ENCODE measurements at places on chromosomes 7 and 10.

DNA sequence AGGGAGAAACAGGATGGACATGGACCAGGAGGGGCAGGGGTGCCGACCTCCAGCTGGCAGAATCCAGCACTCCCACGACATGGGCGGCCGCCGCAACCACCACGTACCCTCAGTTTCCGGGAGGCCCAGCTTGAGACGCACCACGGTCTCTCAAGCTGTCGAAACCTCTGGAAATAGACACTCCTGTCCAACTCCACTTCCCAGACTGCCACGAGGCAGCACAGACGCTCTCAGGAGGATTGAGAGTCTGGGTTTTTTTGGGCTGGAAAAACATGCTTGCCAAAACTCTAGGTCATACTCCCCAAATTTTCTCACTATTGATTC lies 37.9 kb upstream of the PDGFA start:
- DNase-seq: no peak

DNA sequence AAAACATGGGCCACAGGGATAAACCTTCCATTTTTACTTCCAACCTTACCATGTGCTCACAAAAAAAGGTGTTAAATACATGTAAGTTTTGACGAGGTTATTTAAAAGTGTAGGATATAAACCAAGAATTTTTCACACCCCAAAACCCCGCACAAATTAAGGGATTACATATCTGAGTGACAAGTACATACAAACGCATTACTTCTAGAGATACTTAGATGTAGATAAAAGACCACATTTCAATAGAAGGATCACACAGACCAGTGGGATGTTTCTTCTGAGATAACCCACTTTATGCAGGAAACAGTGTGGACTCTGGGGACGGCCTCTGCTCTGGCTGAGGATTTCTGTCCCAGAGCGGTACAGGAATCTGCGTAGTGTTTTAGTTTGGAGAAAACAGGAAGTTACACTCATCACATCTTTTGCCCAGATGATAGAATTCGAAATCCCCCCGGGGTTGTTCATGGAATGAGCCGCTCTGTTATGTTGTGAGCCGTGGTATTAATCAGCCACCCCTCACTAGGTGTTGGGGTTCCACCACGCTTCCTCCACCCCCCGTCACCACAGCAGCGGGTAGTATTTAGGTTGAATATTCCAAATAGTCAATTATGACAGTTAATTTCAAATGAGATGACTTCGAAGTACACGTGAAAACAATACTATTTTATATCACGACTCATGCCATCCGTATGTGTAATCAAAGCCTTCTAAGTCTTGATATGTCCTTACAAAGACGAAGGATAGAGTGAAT lies 1.3 kb upstream of the CUL1 start:
- no peak for DNase-seq

DNA sequence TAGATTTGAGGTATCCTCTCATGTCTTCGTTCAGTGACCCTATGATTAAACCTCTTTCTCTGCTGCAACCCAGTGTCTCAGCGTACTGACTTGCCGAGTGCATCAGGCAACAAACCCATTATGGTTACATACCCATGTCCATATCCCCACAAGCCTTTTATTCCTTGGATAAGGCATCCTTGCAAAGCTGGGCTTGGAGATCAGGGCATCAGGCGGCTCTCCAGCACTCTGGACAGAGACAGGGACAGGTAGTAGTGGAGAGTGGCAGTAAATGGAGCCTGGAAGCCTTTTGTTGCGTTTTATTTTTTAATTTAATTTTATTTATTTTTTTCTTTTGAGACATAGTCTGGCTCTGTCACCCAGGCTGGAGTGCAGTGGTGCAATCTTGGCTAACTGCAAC lies 32.0 kb upstream of the NPFFR1 start:
- DNase-seq: no peak

DNA sequence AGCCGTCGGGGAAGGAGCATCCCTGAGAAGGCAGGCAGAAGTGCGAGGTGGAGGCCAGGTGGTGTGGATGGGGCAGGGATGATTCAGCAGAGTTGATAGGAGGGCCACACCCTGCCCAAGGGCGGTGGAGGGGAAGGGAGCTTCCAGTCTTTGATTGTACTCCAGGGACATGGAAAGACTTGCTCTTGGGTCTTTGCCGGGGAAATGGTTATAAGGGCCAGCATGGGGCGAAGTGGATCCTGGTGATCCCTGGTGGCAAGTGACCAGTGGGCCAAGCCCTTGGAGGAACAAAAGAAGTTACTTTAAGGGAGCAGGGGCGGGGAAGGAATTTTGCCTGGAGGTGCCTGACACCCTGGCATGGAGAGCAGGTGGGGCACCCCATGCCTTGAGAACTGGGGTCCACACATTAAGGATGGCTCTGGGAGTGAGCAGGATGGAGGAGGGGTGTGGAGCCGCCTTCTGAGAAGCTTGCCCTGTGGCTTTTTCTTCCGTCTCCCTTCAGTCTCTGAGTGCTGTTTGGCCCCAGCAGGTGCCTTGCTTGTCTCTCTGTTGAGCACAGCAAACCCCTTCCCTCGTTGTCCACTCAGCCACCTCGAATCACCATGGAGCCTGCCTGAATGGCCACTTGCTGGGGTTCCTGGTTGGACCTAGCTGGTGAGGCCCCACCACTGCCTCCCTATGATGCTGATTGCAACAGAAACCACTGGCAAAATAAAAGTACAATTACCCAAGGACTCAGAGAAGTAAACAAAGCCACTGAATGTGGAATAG lies 83.9 kb downstream of the RAMP3 start:
- DNase-seq: no peak

GRCh38 chr7:120799147-120799546 lies 58.8 kb downstream of the TSPAN12 start:
- DNase-seq: no peak

- DNase-seq: no peak
Observed at GRCh38 chr7:47489624-47490023, 92.3 kb downstream of the TNS3 start.

DNA sequence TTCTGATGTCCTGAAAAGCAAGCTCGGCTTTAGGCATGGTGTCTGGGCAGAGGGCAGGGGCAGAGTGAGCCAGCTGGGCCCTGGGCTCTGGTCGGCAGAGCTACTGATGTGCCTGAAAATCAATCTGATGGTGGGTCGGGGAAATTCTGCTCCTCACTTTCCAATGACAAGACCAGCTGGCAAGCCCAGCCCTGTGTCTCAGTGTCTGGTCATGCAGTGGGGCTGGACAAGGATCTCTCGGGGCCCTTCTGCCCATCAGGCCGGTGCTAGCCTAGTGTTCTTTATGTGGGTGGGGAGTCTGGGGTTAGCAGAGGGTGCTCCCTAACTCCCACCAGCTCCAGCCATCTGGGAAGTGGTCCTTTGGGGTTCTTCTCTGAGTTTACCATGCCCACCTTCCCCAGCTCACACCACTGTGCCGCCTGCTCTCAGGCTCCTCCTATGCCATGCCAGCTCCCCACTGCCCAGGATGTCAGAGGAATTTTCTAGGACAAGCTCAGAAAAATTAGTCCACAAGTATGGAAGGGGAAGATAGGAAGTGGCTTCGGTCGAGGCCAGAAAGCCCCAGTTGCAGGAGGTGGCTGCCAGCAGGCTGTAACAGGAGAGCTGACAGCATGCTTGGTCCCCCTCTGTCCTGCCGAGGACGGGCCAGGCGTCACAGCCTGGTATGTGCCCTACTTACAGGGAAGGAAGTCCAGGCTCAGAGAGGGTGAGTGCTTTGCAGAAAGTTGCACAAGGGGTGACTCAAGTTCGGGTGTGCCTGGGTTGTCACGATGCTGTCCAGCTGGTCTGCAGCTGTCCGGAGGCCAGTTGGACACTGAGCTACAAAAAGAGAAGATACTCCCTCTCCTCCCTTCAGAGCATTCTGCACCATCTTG lies 135.2 kb downstream of the ADCY1 start:
- DNase-seq: no peak

DNA sequence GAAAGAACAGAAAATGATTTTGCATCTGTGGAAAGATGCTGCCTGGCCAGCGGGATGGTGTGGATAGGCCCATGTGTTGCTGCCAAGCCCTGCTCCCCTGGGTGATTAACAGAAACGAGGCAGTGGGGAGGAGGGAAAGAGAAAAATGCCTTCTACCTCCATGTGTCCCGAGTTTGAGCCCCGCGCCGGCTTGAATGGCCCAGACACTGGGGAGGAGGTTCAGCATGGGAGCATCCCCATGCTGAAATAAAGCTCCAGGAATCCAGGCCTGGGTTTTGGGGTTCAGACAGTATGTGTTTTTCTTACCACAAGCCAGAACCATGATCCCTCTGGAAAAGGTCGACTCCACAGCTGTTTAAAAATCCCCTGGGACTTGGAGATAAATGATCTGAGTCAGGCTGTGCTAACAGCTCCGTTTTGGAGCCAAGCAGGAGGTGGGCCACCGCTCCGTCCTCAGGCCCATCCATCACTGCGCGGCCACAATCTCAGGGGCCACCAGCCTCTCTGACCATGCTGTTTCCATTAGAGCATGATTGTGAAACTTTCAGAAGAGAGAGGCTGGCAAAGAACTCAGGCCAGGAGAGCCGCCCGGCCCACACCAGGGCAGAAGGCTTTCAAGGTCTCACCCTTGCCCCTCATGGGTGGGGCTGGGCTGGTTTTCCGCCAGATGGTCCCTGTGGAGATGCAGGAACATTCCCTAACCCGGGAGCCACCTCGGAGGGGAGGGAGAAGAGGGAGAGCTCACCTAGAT lies 299.7 kb downstream of the ZEB1 start:
- DNase-seq: no peak

DNA sequence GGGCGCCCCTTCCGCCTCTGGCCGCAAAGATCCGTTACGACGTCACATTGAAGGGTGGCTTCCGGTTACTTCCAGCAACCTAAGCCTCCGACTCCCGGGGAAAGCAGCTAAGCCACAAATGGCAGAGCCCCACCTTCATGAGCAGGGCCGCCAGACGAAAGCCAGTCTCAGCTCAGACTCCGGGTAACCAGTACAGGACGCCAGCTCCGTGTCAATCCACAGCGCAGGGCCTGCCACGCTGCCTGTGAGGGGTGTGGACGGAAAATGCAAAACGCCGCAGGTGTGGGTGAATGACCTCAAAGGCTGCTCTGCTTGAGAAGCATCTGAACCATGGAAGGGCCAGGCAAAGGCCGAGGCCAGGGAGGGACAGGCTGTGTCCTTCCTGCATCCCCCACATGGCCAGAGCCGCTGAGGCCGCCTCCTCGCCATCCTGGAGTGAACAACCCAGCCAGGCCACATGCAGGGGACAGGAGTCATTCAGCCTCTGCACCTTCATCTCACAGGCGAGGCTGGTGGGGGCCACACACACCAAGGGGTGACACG lies 53.5 kb upstream of the PPP2R2D start:
- no peak for DNase-seq

DNA sequence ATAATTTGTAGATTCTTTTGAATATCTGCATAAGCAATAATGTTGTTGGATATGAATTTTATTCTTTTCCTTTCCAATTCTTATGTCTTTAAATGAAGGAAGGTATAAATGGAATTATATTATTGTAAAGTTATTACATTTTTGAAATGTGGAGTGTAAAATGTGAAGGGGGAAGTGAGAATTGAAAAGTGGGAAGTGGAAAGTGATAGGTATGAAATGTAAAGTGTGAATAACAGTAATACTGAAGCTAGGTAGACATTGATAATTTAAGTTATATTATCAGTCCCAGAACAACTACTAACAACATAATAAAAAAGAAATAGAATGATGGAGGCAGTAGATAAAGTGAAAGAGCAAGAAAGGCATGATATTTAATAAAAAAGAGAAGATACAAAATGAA lies 39.7 kb upstream of the HYAL4 start:
- no peak for DNase-seq

DNA sequence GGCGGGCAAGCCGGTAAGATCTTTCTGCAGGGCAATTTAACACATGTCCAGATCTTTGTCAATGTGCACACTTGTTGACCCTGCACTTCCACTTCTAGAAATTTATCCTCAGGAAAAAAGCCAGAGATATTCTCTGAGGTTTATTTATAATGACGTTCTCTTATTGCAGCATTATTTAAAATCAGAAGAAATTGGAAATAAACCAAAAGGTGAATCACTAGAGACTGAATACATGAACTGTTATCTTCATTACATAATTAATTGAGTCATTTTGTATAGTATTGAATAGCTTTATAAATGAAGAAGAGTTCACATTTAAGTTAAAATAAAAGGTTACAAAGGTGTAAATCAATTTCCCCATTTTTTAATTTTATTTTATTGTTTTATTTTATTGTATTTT lies 16.3 kb upstream of the SAR1A start:
- no peak for DNase-seq

Measured in stimulated activated CD8-positive, alpha-beta memory T cell treated with anti-CD3 and anti-CD28 coated beads, Interleukin-2, amount 100 ng/mL, for 1 hour (primary cell).